ENCODE measurements at places on chromosomes 11 and 22. TPM values are rescaled to one million over a fixed set of nuclear protein-coding genes. Genes with fewer than 3 reads are reported as not detected.

PRG2 gene
- total RNA-seq: 1.6 TPM

DNA sequence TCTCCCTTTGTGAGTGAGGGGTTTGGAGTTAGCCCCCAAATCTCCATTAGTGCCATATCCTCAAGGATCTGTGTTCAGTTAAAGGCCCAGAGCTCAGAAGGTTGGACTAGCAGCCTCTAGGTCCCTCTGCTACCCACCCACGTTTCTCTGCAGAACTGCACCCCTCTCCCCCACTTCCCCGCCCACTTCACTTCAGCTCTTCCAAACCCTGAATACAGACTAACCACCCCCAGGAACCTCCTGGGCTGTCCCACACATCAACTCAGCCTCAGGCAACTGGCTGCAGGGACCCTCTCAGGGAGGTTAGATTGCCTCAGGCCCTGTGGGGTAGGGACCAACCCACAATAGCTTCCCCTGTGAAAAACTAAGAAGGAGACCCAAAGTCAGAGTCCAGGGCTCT is 840 bp downstream of the VPREB3 start:
- DNase-seq: no peak

DNA sequence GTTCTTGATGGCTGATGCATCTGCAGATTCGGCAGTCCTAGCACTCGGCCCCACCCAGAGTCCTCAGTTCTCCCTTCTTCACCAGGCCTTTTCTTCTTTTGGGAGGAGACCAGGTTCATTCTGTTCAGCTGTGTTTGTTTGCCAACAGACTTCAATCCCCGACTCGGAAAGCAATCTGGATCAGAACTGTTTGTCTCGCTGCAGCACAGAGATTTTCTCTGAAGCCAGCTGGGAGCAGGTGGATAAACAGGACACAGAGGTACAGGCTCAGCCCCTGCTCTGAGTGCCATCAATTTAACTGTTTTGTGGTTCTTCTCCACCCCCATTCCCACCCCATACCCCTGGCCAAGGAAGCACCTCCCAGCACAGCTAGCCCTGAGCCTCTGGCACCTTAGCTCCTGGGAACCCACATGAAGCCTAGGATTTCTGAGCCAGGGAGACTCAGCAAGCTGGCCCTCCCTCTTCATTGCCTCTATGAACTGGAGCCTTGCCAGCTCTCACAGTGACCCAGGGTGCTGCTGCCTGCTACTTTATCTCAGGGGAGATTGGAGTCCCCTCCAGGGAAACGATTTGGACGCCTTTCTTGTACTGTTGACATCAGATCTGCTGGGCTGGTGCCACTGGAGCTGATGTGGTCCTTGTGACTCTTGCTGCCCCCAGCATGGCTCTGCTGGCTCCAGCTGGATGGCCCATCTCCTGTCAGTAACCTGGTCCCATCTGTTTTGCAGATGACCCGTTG is 58.2 kb upstream of the HORMAD2 start:
- no peak for DNase-seq

DNA sequence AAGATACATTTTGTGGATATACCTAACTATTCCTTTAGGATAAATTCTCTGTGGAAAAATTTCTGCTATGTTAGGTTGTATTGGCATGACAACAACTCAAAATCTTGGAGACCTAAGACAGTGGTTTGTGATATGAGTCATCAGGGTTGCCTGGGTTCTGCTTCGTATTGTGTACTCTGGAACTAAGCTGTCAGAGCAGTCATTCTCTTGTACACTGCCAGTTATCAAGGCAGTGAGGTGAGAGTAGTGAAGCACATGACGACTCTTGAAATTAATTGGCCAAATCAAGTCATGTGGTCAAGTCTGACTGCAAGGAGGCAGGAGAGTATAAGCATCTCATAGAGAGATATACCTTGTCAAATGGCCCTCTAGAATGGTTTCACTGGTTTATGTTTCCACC is 104.4 kb downstream of the FANCF start:
- no peak for DNase-seq

PTPN5 gene
- not detected for total RNA-seq

All from left lobe of liver (tissue), 2 donors.